GM23248 (cell line): ENCODE measurements at places on chromosomes 13 and 19. TPM values are rescaled to one million over a fixed set of nuclear protein-coding genes. Genes with fewer than 3 reads are reported as not detected.

DNA sequence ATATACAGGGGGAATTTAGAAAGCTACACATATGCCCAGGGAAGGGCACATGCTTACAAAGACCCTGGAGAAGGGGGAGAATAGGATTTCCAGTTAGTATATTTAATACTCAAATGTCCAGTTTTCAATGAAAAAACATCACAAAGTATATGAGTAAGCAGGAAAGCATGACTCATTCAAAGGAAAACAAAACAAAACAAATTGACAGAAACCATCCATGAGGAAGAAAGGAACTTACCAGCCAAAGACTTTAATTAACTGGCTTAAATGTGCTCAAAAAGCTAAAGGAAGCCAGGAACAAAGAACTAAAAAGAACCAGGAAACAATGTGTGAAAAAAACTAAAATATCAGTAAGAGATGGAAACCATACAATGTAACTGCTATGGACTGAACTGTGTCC lies 716.2 kb upstream of the ARGLU1 start:
- no peak overlapping the region for H3K4me3 ChIP-seq
- H3K4me1 ChIP-seq: peaks cover 12% of the 10 kb centered on the region

DNA sequence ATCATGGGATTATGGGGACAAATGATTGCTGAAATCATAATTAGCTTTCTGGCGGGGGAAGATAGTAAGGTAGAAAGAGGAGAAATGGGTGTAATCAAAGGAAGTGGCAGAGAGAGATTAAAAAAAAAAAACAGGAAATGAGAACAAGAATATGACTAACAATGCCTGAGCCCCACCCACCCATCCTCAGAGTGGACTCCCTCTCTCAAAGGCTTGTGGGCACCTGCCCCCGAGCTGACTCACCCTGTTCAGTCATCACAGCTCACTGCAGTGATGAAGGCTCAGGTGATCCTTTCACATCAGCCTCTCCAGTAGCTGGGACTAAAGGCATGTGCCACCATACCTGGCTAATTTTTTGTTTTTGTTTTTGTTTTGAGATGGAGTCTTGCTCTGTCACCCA lies 26.4 kb upstream of the TPT1 start:
- DNase-seq: peak; percentile 94
- 0 out of 2 replicates have a peak, but pooled peaks cover 8% of the 10 kb centered on the region for H3K4me1 ChIP-seq
- no peak overlapping the region for H3K4me3 ChIP-seq
- H3K36me3 ChIP-seq: no peaks in the 10 kb centered on the region

DNA sequence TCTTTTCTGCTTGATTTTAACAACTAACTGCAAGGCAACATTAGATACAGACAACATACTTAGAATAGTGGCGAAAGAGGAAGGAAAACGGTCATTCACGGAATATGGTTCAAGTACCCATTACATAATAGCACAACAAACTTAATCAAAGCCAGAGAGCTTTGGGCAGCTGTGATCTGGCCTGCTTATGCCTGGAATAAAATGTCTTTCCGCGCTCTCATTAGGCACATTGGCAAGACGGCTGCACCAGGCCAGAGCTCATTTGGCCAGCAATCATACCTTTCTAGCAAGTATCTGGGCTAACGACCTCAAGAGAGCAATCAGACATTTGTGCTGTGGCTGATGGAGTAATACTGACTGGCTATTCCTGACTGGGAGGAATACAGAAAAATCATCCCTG lies 112.8 kb downstream of the NALCN start:
- DNase-seq: peak; percentile 21
- H3K27me3 ChIP-seq: no peaks in the 10 kb centered on the region
- 0 out of 2 replicates have a peak overlapping the region, but pooled peaks have one; percentile 1 for H3K4me3 ChIP-seq

- H3K4me3 ChIP-seq: no peak within 1 kb of the TSS
- no peak for DNase-seq
- H3K27ac ChIP-seq: no peak within 1 kb of the TSS
- no peaks in the 10 kb centered on the region for H3K4me1 ChIP-seq
- no peaks in the 10 kb centered on the region for H3K36me3 ChIP-seq
- no peaks in the 10 kb centered on the region for H3K27me3 ChIP-seq
These were observed at the start of gene PRSS57 for GRCh38 chr19:695352-695949. Gene PRSS57 (minus strand): TSS chr19:695452. CDS start chr19:695430, 22 bp downstream.

DNA sequence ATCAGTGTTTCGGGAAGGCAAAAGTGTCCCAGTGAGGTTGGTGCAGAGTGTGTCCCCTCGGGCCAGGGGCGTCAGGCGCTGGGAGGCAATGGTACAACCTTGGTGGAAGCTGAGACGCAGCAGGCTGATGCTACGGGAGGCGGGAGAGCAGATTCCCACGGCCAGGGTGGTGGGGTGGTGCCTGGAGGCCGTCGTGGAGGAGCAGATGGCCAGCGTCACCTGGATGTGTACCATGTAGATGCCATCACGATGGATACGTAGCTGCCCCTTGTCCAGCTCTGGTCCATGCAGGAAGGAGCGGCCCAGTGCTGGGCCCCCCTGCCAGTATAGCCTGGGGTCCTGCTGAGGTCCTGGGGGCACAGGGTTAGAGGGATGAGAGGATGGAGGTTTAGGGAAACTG lies 4.9 kb downstream of the CD70 start:
- H3K27me3 ChIP-seq: peaks cover 55% of the 10 kb centered on the region
- no peaks in the 10 kb centered on the region for H3K36me3 ChIP-seq
- no peak overlapping the region for H3K4me3 ChIP-seq

DNA sequence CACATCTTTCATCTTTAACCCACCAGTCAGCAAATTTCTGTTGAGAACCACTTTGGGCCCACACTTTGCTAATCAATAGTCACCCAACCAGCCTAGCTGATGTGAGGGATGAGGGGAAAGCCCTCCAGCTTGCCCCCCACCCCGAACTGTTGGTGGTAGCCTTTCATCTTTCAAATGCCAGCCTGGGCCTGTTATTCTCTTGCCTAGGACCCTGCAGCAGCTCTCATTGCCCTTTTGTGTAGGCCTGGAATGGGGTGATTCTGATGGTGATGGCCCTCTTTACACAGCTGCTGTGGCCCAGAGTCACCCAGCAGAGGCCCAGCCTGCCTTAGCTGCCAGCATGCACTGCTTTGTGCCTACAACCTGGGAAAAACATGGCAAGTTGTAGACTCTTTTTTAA lies 294.5 kb downstream of the SLC7A1 start:
- no peak overlapping the region for H3K4me3 ChIP-seq
- H3K27ac ChIP-seq: no peak overlapping the region
- no peaks in the 10 kb centered on the region for H3K27me3 ChIP-seq
- no peak for DNase-seq
- H3K36me3 ChIP-seq: no peaks in the 10 kb centered on the region
- no peaks in the 10 kb centered on the region for H3K4me1 ChIP-seq

Gene RFC3
- 11.5 and 13.1 TPM in 2 replicates for polyA plus RNA-seq

Gene MAST1
- polyA plus RNA-seq: 0.24 TPM in 1 of 2 replicates, not detected in the other

Gene PLVAP
- polyA plus RNA-seq: not detected in 2 replicates
